Left ventricle myocardium superior (tissue), 1 donor: ENCODE measurements at places on chromosomes 2 and 18. TPM values are rescaled to one million over a fixed set of nuclear protein-coding genes. Genes with fewer than 3 reads are reported as not detected.

MEIS1 gene
- total RNA-seq: 40.8 TPM

COL6A3 gene
- 59.5 TPM for total RNA-seq

PSMA8 gene
- 0.20 TPM for total RNA-seq

RGPD4 gene
- total RNA-seq: 0.10 TPM

INPP5D gene
- 5.8 TPM for total RNA-seq

ANTXR1 gene
- 28.9 TPM for total RNA-seq
